ENCODE measurements at places on chromosomes 6 and 20. TPM values are rescaled to one million over a fixed set of nuclear protein-coding genes. Genes with fewer than 3 reads are reported as not detected.

- H3K4me3 ChIP-seq: no peak overlapping the region
- no peaks in the 10 kb centered on the region for H3K36me3 ChIP-seq
- no peak for DNase-seq
Observed at GRCh38 chr6:47633141-47633540, 65.2 kb upstream of the ADGRF4 start.

DNA sequence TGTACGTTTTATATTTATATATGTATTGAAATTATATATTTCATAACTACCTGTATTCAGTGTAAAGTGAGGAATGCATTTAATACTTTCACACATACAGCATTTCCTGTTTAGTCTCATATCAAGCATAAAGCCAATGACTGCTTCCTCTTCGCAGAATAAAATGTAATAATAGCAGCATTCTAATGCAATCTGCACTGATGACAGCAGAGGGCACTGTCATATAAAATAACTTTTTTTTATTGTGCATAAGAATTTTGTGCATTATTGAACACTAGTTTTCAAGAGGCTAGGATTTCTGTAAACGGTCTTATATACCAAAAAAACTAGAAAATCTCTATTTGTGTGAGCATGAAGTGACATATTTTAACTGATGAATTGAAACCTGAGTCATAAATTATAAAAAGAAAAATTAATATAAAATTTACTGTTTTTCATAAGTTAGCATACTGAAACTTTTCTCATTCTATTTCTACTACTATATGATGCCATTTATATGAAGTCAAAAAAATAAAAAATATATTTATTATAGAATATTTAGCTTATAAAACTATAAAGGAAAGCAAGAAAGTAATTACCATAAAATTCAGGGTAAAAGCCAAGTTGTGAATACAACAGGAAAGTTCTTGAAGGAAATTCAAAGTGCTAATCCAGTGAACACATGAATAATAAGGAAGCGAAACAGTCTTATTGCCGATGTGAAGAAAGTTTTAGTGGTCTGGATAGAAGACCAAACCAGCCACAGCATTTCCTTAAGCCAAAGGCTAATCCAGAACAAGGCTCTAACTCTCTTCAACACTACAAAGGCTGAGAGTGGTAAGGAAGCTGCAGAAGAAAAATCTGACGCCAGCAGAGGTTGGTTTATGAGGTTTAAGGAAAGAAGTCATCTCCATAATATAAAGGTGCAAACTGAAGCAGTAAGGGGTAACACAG lies 36.3 kb downstream of the RNF146 start:
- no peak for DNase-seq
- no peaks in the 10 kb centered on the region for H3K4me1 ChIP-seq
- no peaks in the 10 kb centered on the region for H3K27me3 ChIP-seq
- no peaks in the 10 kb centered on the region for H3K36me3 ChIP-seq
- no peak overlapping the region for H3K4me3 ChIP-seq
- H3K27ac ChIP-seq: no peak overlapping the region

GRCh38 chr6:123022975-123023374 lies 26.9 kb downstream of the CLVS2 start:
- no peak overlapping the region for H3K27ac ChIP-seq
- H3K4me3 ChIP-seq: no peak overlapping the region
- no peaks in the 10 kb centered on the region for H3K4me1 ChIP-seq
- no peak for DNase-seq
- H3K36me3 ChIP-seq: no peaks in the 10 kb centered on the region
- no peaks in the 10 kb centered on the region for H3K27me3 ChIP-seq

DNA sequence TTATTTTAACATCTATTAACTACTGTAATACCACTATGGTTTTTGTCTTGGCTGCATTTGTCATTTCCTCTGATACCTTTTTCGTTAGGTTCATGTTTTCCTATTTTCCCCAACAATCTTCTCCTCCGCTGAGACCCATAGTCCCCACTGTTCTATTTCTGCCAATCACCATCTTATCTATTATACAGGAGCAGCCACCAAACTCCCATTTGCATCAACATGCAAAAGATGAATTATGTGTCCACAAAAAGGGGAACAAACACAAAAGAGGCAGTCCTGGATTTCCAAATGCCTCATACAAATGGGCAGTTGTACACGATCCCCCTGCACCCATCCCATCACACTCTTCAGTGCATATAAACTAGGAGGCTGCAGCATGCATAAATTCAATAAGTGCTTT lies 121.7 kb upstream of the MYLIP start:
- no peaks in the 10 kb centered on the region for H3K27me3 ChIP-seq
- H3K4me1 ChIP-seq: no peaks in the 10 kb centered on the region
- H3K36me3 ChIP-seq: no peaks in the 10 kb centered on the region
- H3K27ac ChIP-seq: no peak overlapping the region
- DNase-seq: no peak

DNA sequence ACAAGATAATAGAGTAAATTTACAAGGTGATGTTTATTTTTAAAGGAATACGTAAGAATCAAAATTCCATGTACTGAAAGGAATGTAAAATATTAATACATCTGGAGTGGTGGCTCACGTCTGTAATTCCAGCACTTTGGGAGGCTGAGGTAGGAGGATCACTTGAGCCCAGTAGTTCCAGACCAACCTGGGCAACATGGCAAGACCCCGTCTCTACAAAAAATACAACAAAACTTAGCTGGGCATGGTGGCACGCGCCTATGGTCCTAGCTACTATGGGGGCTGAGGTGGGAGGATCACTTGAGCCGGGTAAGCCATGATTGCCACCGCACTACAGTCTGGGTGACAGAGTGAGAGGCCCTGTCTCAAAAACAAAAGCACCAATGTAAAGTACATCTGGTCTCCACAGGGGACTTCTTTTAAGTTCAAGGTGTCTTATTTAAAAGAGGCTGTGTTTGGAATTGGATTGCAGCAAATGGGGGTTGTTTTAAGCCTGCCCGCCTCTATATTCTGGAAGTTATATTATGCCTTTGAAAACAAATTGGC lies 36.9 kb downstream of the ARID1B start:
- no peak for DNase-seq
- H3K36me3 ChIP-seq: no peaks in the 10 kb centered on the region
- H3K27me3 ChIP-seq: no peaks in the 10 kb centered on the region
- no peak overlapping the region for H3K27ac ChIP-seq

- H3K27ac ChIP-seq: no peak overlapping the region
- no peaks in the 10 kb centered on the region for H3K27me3 ChIP-seq
- H3K4me1 ChIP-seq: no peaks in the 10 kb centered on the region
- no peaks in the 10 kb centered on the region for H3K36me3 ChIP-seq
- no peak overlapping the region for H3K4me3 ChIP-seq
Observed at GRCh38 chr6:86848986-86849385, 88.3 kb upstream of the HTR1E start.

Gene ID4
- total RNA-seq: 9.1 TPM

Gene MATN4
- not detected for total RNA-seq

Gene COX7A2
- total RNA-seq: 94.9 TPM
